HS-27A (cell line): ENCODE measurements at places on chromosomes 12 and 14.
A peak's percentile ranks its signal among the peaks of the same experiment; 100 is the strongest.

GRCh38 chr12:109897029-109897428 lies 3.0 kb upstream of the TCHP start:
- DNase-seq, result no peak

- DNase-seq, result no peak
Observed at GRCh38 chr12:92400006-92400405, 254.4 kb upstream of the BTG1 start.

- no peak for DNase-seq
Observed at GRCh38 chr14:88166616-88167015, 156.5 kb downstream of the KCNK10 start.

GRCh38 chr14:88005050-88005481 lies at the start of gene GPR65:
TSS of gene GPR65 (plus strand) at chr14:88005135. CDS start at chr14:88010848, 5,713 bp downstream.
- DNase-seq, result no peak

GRCh38 chr12:60191676-60192359 lies 596.0 kb downstream of the SLC16A7 start:
- no peak for DNase-seq

GRCh38 chr14:43001731-43002130 lies 1395.1 kb downstream of the LRFN5 start:
- no peak for DNase-seq

DNA sequence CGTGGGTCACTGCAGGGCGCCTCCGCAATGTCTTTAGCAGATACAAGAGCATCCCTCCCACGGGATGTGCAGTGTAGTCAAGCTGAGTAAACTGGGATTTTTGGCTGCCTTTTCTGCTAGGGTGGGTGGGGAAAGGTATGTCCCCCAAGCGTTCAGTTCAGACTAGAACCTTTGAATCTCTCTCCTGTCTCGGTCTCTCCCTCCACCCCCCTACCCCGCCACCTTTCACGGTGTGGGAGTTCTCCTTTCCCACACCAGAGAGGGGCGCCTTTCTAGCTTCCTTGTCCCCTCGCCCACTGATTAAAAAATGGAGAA lies 525 bp upstream of the FAR2 start:
- DNase-seq, result no peak

DNA sequence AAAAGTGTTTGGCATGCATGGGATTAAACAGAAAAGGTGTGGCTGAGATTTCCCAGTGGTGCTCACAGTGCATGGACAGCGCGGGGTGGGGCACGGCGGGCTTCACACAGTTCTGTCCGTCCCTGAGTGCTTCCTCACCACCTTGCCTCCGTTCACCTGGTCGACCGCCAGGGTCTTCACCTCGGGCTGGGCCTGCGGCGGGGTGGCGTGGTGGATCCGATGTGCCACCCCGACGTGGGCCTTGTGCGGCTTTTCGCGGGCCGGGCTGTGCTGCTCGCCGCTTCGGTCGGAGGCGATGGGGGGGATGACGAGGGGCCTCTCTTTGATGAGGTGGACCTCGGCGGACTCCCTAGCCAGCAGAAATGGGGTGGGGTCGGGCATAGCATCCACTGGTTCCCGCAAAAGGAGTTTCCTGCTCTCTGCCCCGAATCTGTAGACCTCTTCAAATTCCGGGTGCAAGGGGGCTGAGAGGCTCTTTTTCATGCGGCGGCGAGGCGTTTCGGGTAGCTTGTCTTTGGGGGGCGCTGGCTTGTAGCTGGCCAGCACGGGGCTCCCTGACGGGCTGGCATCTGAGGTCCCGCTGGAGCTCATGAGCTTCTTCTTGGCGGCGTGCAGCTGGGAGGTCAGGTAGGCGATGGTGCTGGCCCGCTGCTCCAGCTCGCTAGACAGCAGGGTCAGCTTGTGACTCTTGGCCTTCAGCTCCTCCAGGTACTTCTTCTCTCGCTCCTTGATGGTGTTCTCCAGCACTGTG lies 35.5 kb downstream of the CCDC92 start:
- no peak for DNase-seq

DNA sequence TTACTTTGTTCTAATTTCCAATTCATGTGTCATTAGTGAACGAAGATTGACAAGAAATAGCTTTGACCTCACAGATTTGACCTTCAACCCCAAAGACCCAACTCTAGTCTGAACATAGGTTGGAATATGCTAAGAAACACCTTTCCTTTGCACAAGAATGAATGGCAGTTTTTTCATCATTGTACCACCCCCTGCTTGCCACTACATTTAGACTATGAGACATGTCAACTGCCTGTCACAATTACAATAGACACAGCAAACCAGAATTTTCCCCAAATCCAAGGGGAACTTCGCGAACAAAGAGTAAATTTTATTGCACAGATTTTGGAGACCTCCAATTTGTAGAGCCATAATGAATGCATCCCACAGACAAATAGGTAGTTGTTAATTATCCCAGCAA lies 535.4 kb downstream of the PRKD1 start:
- no peak for DNase-seq

DNA sequence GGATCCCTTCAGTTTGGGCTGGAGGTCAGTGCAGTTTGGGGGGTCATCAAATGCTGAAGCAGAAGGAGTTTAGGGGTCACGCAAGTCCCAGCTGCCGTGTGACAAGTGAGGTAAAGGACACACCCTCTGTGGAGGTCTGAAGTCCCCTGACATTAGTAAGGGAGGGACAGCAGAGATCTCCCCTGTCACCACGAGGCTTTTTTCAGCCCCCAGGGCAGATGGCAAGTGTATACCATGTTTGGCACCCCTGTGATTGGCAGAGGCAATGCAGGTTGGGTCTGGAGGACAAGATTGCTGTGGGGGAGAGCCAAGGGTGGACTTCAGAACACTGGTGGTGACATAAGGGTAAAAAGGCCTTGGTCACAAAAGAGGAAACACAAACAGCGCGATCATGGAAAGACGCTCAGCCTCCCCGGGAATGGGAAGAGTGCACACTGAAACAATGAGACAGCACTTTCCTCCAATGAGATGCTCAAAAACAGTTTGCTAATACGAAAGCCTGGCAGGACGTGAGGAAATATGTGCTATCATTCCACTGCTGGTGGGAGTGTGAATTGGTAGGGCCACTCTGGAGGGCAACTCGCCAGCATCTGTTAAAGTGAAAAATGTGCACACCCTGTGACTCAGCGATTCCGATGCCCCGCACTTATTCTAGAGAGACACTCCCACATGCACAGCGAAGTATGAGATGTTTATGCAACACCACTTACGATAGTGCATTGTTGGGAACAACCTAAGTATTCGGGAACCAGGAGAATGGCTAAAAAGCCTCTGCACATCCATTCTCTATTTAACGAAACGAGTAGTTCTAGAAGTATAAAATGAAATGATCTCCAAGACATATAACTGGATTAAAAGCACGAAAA lies 14.4 kb upstream of the CD27 start:
- DNase-seq, result peak; percentile 94

DNA sequence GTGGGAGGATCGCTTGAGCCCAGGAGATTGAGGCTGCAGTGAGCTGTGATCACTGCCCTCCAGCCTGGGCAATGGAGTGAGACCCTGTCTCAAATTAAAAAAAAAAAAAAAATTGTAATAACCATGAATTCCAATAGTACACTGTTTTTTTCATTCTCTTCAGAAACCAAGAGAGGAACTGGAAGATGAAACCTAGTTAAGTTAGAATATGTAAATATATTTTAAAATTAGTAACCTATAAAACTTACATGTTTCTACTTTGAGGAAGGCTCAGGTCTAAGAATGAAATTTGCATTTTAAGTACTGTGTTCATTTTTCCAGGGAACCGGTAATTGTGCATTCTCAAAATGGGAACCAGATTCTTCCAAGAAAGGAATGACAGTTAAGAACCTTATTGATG lies 18.8 kb downstream of the KNTC1 start:
- DNase-seq, result no peak

DNA sequence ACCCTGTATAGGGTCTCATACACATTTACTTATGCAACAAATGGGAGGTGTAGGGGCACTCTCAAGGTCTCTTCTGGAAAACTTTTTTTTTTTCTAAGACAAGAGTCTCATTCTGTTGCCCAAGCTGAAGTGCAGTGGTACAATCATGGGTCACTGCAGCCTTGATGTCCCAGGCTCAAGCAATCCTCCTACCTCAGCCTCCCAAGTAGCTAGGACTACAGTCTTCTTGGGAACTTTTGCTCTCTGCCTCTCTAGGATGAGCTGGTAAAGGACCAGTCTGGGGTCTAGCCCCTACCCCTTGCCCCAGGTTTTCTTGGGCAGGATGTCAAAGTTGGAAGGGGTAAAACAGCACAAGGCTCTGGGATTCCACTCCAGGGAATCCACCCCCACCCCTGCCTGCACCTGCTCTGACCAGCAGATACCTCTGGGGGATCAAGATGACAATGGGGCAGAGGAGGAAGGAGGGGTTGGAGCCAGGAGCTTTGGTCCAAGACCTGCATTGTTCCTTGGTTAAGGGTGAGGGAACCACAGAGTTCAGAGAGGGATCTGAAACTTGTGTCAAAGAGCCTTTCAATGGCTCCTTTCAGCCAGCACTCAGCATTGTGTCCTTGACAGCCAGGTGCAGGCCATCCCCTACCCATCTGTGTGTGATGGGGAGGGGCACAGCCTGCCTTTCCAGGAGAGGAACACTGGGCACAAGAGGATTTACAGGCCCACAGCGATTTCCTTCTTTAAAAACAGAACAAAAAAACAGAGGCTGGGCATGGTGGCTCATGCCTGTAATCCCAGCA lies 12.2 kb downstream of the CTDSP2 start:
- DNase-seq, result no peak

- DNase-seq, result no peak
Observed at GRCh38 chr14:33307691-33308251, 369.1 kb downstream of the NPAS3 start.

DNA sequence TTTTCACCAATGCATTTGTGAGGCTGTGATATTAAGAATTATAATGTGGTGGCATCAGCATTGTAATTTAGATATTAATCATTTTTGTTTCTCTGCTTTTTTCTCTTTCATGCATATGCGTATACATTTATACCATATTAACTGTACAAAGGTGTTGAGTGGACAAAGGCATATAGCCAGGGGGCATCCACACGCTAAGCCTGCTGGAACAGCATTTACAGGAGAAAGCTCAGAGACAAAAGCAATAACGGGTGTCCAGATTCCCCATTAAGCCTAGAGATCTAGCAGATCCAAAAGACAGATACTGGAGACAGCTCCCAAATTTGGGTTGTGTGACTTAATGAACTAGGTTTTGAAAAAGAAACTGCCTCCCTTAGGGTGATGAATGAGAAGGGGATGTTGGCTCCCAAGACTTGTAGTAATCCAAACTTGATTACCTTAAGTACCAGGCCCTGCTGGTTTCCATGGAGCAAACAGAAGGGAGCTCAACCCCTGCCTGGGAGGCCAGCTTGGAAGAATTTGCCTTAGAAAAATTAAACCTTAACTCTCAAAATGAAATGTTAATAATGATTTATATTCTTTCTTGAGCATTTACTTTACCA lies 181.9 kb downstream of the SLC6A15 start:
- no peak for DNase-seq

GRCh38 chr14:51999084-51999483 lies 9.7 kb downstream of the RTRAF start:
- DNase-seq, result no peak

- no peak for DNase-seq
Observed at GRCh38 chr12:6363330-6364043, 11.9 kb downstream of the SCNN1A start.

DNA sequence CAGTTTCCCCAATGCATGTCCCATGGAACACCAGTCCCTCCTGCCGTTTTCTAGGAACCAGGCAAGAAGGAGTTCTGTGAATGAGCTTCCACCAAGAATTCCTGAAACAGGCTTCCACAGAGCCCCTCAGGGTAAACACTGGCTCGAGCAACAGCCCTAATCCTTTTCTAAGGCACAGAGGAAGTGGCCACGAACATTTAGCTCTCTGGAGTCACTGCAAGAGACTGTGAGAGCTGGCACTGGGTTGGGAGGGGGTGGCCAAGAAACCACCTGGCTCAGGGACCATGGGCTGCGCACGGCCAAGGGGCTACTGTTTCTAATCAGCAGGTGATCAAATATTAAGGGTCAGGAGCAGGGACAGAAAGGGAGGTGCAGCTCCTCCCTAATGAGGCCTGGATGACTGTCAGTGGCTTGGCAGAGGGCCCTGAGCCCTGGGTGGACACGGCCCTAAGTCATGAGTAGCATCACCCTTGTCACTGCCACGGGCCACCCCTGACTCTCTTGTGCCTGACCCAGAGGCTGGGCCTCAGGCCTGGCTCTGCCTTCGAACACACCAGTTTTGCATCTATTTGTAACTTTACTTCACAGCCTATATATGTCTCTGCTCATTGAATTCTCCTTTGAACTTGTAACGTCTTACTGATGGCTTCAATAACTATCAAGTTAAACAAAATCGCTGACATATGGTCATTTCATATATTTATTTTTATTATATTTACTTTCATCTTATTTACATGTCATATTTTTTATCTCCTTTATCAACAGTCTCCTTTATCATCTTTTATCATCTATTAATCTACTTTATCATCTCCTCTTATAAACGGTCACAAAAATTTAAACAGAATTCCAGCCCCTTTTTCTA lies 154.0 kb downstream of the DICER1 start:
- no peak for DNase-seq

DNA sequence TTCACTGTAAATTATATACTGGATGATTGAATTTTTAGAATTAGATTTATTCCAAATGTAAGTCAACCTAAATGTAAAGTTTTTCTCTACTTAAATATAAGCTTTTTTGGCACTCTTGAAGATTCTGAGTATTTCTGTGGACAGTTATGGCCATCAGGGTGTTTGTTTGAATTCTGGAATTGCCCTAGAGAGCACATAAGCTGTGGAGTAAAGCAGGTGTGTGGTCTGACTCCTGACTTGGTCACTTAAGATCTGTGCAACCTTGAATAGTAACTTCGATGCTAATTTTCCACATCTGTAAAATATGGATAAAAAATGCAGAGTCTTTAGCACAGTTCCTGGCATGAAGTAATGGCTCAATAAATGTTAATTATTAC lies 64.4 kb downstream of the FUT8 start:
- no peak for DNase-seq

DNA sequence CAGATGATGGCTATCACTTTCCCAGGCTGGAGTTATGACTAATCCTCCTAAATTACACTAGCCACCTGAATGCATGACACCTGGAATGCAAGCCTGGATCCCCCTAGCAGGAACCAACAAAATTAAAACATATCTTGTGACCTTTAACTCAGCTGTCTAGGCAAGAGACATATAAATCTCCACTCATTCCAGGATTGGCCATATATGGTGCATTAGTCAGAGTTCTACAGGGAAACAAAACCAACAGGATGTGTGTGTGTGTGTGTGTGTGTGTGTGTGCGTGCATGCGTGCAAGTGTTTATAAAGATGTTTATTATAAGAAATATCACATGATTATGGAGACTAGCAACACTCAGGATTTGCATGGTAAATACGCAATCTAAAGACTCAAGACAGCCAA lies 212.8 kb downstream of the KIF21A start:
- DNase-seq, result no peak

DNA sequence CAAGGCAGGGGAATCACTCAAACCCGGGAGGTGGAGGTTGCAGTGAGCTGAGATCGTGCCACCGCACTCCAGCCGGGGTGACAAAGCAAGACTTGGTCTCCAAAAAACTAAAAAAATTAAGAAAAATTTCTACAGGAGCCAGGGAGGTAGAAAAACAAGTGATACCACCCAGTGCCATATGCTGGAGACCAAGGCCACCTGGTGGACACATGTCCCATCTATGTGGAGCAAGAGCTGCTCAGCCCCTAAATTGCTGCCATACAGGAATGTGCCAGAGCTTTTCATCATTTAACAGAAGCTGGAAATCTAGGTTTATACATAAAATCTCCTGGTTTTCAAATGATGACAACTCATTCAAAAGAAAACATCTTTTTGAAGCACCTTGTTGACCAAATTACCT lies 61.4 kb upstream of the ELK3 start:
- DNase-seq, result no peak
